ENCODE measurements at places on chromosomes 6 and 20.

DNA sequence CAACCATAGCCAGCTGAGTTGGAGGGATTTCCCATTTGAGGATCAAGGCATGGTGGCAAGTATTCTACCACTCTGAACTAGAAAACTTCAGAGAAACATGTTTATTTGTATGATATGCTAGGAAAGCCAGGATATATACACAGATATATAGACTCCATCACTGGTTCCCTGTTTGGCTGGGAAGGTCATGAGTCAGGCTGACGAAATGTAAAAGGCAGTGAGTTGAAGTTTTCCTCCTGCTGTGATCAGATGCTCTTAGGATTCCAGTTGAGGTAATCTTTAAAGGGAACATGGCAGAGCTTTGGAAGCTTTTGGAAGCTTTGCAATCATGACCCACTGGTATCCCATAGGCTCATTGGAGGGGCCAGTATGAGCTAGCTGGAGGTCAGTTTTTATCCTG, 1369.1 kb downstream of the EPHA7 start:
- DNase-seq = no peak

DNA sequence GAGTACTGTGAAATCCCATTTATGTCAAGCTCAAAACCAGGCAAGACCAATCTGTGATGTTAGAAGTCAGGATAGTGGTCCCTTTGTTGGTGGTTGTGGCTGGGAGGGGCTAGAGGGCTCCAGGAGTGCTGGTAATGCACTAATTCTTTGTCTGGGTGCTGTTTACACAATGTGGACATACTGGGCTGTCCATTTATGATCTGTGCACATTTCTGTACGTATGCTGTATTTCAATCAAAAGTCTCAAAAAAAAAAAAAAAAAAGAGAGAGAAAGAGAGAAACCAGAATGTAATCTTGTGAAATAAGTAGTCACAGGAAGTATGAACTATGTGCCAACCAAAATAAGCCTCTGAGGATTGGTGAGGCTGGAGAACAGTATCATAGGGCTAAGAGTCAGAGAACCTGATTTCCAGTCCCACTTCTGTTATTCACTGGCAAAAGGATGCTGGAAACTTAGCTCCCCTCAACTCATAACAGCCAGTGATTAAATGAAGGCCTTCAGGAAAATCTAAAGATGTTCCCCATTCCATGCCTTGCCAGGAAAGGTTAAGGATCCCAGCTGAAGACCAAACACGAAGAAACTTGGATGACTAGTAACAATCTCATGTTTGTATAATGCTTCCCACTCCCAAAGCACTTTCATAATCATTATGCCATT, 19.6 kb upstream of the TRAM2 start:
- DNase-seq = no peak

GRCh38 chr20:48784273-48784641, 43.5 kb downstream of the PREX1 start:
- DNase-seq = no peak

- DNase-seq = no peak
Observed at GRCh38 chr20:16100111-16100510, 473.1 kb downstream of the KIF16B start.

DNA sequence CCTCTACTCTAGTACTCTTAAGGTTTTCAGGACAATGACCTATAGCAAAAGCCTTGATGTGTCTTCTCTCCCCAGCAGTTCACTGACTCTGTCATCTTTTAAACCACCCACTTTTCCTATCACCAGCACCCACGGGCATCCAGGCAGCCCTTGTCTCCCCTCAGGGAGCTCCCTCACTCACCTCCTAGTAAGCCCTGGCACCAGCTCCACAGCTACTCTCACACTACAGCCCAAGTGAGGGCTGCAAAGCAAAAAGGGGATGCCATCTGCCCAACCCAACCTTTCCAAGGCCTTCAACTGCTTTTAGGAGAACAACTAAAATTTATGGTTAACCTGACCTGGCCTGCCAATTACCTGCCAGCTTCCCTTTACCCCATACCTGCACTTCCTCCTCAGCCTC, 26.0 kb downstream of the GCLC start:
- DNase-seq = no peak

GRCh38 chr6:170124836-170125235, 166.0 kb downstream of the DLL1 start:
- no peak for DNase-seq

DNA sequence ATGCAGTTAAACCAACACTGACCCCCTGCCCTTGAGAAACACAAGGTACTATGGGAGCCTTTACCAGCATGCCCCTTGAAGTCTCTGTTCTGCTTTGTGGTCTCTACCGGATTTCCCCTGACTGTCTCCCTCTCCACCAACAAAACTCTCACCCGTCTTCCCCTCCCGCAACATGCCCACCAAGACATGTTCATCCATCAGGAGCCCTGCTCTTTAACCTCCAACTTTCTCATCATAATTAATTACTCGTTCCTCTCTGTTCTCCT, 1.1 kb downstream of the ZNF165 start:
- no peak for DNase-seq

GRCh38 chr6:16239798-16240123, 1.4 kb downstream of the GMPR start:
- no peak for DNase-seq

GRCh38 chr6:118334634-118335033, 213.5 kb upstream of the PLN start:
- no peak for DNase-seq

- no peak for DNase-seq
Observed at GRCh38 chr20:51966296-51966971, 164.1 kb upstream of the SALL4 start.

DNA sequence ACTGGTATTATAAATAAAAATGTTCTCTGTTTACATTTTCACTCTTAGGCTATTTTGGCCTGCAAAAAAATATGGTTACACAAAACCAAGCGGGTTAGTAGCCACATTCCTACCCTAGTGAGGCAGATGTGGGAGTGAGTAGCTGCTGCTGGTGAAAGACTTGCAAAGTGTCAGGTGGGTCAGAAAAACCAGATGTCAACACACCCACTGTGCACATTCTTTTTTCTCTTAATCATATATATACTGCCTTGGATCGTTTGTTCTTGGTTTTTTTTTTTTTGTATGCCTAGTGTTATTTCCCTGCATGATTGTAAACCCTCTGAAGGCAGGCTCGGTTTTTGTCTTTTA, 68.0 kb upstream of the TFB1M start:
- no peak for DNase-seq

All from NCI-H510A (cell line).